ENCODE measurements at places on chromosomes 1 and 21.

- DNase-seq, result peak; percentile 84
Observed at GRCh38 chr1:217539510-217539909, 91.4 kb downstream of the GPATCH2 start.

DNA sequence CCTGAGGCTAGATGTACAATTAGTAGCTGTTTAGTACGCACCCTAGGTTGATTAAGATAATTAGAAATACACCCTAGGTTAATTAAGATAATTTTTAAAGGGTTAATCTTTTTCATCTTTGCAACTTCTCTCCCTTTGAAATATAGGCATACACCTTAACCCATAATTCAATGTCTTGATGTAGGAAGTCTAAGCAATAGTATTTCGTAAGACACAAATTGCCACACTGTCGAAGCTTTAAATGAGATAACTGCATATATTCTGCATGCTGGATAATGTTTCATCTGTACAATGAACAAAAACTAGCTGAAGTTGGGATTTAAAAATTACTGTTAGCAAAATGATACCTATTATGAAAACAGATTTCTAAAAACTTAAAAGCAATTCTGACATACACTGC lies 122.9 kb downstream of the EVI5 start:
- DNase-seq, result no peak

GRCh38 chr1:163771637-163772036 lies 449.9 kb downstream of the NUF2 start:
- DNase-seq, result no peak

DNA sequence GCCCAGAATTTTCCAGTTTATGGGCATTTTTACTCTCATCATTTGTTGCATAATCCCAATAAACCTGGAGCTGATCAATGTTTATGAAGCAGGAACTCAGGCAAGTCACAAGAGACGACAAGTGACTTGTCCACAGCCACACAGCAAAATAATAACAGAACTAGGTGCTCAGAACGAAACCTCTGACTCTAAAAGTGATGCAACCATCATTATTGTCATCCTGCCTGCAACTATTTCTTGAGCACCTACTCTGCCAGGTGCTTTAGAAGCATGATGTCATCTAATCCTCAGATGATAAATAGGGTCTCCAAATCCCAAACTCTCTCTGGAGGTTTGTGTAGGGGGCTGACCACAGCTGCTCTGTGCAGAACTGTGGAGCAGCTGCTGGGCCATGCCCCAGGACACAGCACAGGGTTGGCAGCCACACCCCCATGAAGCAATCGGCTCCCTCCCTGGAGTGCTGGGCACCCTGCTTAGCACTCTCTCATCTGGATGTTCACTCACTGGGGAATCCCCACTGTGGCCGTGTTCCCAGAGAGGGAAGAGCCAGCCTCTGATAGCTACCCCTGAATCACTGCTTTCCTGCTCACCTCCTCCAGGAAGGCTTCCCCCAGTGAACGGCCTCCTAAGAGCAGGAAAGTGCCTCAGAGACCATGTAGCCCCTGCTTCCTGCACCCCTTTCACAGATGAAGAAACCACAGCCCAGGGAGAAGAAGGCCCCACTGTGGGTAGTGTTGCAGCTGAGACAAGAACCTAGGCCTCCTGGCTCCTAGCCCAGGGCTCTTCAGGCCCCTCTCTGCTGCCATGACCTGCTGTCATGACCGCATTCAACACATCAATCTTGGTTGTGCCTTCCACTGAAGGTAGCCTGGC lies 2.1 kb downstream of the TTC22 start:
- no peak for DNase-seq

- peak; percentile 50 for DNase-seq
Observed at GRCh38 chr21:16241479-16241963, 511.7 kb downstream of the USP25 start.

DNA sequence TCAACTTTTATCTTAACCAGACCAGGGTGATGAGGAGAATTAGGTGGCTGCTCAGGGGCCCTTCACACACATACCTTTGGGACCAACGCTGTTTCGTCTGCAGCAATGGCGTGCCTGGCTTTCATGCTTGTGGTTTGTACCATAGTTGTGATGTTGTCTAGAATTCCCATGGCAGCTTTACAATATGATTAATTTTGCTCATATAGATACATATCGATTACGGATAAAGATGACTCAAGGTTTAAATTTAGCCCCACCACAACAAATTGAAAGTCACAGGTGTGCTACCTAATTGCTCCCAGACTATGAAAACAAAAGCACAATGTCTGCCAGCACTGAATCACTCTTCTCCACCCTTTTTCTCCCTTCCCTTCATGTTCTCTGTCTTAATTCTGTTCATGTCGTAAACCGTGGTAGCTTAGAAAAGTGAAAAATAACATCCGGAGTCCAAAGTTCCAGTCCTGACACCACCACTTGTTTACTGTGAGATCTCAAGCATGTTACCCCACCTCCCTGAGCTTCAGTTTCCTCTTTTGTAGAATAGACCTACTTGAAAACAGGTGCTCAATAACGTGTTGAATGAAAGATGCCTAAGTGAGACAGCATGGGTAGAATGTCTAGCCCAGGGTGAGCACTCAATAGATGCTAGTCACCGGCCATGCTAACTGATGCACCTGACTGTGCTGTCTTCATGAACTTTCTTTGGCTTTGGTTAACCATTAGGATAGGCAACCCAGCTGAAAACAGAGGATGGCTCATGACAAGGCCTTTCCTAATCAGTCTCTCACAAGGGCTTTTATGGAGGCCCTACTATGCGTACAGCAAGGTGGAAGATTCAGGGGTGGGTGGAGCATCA lies 22.1 kb upstream of the JUN start:
- no peak for DNase-seq

Measured in LNCaP clone FGC (cell line).